Erythroblast (primary cell): ENCODE measurements at places on chromosomes 7 and 10.

DNA sequence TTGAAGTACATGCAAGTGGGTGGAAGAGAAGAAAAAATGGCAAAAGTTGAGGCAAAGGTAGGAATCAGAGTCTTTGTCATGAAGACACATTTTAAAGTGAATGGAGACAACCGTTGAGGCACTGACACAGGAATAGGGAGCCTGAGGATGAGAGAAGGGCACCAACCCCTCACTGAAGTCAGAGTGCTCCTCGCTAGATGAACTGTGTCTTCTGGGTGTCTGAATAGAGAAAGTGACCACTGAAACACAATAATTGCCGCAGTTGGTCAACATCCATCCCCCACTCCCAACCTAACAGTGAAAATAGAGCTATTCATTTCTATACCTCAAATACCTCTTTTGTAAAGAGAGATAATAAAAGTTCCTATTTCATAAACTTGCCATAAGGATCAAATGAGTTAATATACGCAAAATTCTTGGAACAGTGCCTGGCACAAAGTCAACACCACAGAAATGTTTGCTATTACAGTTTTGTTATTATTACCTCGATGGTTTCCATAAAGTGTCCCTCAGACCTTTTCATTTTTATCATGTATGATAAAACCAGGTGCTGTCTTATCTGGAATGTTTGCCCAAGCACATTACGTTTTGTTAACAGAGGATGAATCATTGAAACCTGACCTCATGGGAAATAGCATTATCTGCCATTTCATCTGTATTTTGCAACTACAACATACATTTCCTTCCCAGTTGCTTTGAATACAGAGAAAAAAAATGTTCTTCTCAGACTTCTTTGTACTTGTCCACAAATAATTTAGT lies 61.8 kb upstream of the SP4 start:
- peak; percentile 30 for DNase-seq

- DNase-seq = peak; percentile 73
These were observed 38.8 kb downstream of the PSAP start for GRCh38 chr10:71812016-71812912.

GRCh38 chr7:51126813-51127617 lies 189.6 kb downstream of the COBL start:
- DNase-seq = no peak

- DNase-seq = peak; percentile 22
These were observed 52.0 kb upstream of the ST8SIA6 start for GRCh38 chr10:17506390-17506789.

DNA sequence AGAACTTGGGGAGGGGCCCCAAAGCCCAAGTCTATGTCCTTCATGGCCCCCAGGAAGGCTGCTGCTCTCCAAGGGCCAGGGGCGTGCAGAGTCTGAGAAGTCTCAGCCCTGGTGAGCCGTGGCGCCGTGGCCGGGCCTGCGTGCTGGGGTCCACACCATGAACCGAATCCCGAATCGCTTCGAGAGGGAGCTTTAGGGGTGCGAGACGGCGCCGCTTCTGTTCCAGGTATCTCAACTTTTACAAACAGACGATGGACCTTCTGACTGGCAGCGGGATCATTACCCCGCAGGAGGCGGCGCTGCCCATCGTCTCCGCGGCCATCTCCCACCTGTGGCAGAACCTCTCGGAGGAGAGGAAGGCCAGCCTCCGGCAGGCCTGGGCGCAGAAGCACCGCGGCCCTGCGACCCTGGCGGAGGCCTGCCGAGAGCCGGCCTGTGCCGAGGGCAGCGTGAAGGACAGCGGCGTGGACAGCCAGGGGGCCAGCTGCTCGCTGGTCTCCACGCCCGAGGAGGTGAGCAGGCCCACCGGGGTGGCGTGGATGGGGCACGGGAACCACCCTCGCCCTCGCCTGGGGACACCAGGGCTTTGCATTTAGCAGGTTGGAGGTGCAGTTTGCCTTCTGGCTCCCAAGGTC lies 12.7 kb downstream of the STRA8 start:
- no peak for DNase-seq

- no peak for DNase-seq
These were observed 220.0 kb upstream of the LRRN3 start for GRCh38 chr7:110870926-110871325.

DNA sequence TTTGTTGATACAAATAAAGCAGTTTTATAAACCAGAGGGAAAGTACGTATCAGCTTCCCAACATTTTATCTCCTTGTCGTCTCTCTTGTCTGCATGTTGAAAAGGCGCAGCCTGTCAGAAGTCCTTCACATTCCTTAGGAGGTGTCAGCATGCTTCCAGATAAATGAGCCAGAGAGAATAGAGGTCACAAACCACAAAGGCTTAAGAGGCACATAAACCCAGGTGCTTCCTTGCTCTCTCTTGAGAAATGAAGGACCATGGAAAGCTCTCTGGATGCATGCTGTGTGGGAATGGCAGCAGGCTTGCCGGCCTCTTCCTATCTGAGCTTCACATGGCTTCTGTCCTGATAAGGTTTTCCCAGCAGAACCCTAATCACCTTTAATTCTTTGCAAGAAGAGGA lies 448.5 kb downstream of the XPNPEP1 start:
- DNase-seq = no peak

DNA sequence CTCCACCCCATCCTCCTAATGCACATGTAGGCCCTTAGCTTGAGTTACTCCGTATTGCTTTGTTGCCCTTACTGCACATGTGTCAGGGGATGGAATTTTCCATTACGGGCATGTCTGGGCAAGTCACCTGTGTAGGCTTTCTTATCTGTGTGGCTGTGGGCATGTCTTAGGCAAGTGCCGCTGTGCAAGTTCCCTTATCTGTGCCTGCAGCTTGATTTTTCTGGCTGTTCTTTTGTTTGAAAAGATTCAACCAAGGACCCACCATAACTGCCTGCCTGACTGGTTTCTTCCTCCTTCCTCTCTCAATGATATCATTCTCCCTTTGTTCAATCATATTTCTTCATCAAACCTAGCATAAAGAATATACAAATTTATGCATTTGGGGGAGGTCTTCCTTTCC lies 88.5 kb downstream of the AKR1D1 start:
- DNase-seq = peak; percentile 35

- no peak for DNase-seq
These were observed 551.0 kb upstream of the AUTS2 start for GRCh38 chr7:69047151-69047754.

DNA sequence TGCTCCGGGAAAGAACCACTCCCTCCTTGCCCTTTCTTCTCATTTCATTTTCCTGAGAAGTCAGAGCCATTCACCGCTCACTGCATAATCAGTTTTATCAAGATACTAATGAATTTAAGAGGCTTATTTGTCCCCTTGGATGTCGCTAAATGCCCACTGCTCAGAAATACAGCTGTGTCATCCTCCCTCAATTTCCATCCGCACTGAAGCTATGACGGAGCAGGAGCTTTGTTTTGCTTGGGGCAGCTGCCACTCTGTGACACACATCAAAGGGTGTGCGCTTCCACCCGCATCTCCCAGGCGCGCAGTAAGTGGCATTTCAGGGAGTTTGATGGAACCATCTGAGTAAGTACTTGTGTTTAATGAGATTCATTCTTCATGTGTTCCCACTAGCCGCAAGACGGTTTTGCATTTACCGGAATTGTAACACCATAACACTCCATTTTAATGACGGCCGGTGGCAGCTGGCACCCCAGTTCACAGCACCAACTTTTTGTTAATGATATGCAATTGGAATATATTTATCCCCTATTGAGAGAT lies 103.8 kb upstream of the PARD3 start:
- DNase-seq = no peak

DNA sequence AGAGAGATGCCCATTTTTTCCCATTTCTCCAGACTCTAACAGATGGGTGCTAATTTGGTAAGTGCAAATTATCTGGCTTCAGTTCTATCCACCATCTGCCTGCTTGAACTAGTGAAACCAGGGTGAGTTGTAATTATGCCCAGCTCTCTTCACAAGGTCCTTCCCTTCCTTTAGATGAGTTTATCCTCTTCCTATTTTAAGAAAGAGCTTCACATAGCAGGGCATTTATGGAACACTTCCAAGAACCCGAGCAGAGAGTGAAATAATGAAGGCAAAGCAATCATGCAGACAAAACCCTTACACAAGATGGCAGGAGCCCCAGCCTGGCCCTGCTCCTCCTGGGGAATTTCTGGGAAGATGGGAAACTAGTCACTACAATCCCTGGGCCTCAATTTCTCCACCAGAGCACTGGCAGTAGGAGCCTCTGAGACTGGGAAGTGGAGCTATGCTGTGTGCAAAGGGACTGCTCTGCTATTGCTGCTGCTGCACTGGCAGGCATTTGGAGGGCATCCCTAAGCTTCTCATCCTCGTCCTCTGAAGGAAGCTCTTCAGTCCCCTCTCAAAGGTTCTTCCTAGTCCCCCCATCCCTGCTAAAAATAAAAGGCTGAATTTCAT lies 33.7 kb upstream of the PLXNA4 start:
- DNase-seq = no peak

- DNase-seq = no peak
These were observed 156.9 kb upstream of the GDF10 start for GRCh38 chr10:47143072-47143471.

DNA sequence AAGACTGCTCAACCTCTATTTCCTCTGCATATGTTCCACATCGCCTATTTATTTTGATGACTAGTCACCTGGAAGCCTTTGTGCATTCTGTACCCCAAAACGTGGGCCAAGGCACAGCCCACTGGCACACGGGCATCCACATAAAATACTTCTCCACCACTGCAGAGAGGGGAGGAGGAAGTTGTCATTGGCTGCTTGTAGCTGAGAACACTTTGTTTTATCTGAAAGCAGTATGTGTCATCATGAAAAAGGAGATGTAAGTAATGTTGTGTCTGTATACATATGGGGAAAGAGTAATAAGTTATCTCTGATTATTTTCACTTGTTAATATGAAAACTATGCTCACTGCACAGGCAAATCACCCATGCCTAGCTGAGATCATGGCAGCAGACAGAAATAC lies 48.2 kb upstream of the AMPH start:
- no peak for DNase-seq

- DNase-seq = peak; percentile 76
These were observed at the start of gene ZMYND11 for GRCh38 chr10:135132-135600. ZMYND11 (plus strand) TSS chr10:135455; CDS start chr10:180013, 44,558 bp downstream.

- no peak for DNase-seq
These were observed 62.6 kb upstream of the MTPN start for GRCh38 chr7:136039577-136040345.

DNA sequence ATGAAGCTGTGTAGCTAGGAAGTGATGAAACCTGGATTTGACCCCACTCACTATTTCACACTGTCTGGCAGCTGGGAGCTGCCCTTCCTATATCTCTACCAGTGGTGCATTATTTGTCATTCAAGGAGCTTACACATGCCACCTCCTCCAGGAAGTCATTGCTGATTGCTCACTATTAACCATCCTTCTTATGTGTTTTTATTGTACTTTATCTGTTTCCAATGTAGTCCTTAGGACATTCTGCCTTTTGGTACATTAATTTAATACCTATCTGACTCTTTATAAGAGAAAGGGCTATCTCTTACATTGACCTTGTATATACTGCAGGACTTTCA lies 31.0 kb downstream of the HHEX start:
- no peak for DNase-seq

DNA sequence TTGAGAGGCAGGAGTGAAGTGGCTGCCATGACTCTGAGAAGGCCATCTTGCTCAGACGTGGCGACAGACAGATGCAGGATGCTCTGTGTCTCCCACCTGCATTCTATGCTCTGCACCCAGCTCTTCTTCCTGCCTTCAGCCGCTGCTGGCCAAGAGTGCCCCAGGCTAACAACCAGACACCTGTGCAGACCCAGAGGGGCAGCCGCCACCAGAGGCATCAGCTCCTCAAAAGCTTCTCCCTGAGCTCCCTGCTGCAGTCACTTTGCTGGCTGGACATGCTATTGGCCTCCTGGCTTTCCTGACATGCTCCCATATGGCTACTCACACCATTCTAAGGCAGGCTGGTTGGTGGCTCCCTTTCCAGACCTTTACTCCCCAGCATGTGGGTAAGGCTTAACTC lies 70.6 kb upstream of the GRB10 start:
- DNase-seq = no peak

DNA sequence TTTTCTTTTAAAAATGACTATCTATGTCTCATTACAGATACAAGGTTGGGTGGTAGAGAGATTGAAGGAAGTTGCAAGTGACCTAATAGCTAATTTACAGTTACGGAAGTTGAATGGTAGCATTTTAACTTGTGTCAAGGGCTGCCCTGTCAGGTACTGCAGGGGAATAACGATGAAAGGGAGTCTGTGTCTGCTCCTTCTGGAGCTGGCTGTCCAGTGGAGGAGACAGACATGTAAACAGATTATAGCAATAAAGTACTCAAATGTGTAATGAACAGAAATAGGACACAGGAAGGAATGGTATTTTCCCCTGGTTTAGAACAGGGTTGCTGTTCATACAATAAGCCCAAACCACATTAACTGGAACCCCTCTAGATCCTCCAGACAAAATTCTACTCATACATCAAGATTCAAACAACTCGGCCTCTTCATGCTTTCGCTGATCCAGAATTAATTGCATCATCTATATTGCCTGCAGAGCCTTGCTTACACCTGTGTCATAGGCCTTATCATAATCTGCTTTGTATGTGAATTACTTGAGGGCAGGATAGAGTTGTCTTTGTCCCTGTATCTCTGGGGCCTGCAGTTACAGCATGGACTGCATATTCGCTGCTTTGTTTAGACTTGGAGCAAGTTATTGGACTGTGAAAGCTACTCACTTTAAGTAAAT lies 42.8 kb downstream of the AUTS2 start:
- DNase-seq = no peak

DNA sequence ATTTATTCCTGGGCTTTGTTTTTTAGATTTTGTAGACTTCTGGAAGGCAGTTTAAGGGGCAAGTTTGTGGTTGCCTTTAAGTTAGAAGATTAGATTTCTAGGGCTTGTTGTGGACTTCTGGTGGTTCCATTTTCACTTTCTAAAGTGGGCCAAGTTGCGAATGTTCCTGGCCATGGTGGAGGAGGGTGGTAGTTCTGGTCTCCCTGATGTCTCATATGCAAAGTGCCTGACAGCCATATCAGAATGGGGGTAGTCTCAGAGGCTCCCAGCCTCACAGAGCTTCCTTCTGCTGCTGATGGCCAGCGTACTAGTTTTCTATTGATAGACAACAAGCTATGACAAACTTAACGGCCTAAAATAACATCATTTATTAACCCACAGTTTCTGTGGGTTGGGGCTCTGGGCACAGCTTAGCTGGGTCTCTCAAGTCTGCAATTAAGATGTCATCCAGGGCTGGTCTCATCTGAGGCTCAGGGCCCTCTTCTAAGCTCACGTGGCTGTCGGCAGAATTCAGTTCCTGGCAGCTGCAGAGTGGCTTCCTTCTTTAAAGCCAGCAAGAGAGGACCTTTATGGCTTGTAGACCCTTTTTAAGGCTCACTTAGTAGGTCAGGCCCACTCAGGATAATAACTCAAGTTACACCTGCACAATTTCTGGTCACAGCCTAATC lies 44.8 kb downstream of the BMPER start:
- no peak for DNase-seq

DNA sequence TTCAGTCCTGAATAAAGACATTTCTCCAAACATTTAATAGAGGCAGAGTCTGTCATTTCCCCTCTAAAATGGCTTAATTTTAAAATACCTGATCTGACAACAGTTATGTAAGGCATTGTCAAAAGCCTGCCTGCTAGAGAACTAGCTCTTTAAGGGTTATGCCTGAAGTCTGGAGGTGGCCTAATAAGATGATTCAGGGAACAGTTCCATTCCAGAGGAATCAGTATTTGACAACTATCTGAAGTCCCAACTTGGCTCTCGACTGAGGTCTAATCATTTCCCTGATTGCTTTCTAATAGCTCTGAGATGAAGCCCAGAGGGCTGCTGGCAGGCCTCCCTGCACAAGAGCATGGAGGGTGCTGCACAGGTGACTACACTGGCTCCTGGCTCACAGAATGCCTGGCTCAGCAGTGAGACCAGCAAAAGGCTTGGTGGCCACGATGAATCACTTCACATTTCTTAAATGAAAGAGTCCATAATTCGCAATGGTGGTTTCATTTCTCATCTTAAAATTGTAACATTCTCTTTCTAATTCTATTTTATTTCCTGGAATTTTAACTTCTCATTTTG lies 509.6 kb upstream of the POM121L12 start:
- DNase-seq = no peak
